Liver (tissue), 10 donors: ENCODE measurements at places on chromosomes 5 and 9.

DNA sequence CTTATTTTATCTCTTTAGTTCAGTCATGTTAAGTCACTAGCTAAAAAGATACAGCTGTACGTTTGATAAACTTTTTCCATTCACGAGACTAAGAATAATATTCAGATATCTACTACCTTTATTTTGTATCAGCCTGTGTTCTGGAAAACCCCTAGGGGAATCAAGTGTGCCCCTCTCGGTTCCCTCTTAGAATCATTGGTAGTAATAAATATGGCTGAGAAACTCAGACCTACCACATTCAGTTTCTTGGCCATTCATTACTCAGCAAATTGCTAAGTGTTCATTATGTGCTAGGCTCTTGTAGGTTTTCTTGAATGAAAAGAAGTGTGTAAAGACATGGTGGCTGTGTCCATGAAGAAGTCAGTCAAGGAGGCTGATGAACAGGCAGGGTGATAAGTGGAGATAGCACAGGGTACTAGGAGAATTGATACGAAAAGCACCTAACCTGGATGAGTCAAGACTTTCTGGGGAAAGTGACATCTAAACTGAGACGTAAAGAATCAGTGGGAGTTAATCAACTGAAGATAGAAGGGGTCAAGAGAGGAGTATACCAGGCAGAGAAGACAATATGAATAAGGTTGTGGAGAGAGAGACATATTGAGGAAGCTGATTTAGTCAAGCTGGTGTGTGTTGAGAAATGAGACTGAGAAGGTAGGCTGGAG is 86.2 kb downstream of the CSNK1G3 start:
- DNase-seq, result no peak

- no peak for DNase-seq
These were observed 61.7 kb downstream of the DAP start for GRCh38 chr5:10699281-10699874.

DNA sequence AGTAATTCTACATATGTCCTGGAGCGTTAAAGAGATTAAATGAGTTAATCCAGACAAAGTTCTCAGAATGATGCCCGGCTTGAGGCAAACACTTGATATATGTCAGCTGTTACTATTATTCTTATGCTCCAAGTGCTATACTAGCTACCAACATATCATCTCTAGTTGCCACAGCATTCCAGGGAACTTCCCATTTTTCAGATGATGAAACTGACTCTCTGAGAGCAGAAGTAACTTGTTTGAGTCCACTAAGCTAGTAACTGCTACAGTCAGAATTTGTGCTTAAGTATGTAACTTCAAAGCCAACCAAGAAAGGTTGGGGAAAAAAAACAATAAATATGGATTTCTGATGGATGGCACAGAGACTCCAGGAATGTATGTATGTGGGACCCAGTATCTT is 98.1 kb downstream of the CDK5RAP2 start:
- no peak for DNase-seq

DNA sequence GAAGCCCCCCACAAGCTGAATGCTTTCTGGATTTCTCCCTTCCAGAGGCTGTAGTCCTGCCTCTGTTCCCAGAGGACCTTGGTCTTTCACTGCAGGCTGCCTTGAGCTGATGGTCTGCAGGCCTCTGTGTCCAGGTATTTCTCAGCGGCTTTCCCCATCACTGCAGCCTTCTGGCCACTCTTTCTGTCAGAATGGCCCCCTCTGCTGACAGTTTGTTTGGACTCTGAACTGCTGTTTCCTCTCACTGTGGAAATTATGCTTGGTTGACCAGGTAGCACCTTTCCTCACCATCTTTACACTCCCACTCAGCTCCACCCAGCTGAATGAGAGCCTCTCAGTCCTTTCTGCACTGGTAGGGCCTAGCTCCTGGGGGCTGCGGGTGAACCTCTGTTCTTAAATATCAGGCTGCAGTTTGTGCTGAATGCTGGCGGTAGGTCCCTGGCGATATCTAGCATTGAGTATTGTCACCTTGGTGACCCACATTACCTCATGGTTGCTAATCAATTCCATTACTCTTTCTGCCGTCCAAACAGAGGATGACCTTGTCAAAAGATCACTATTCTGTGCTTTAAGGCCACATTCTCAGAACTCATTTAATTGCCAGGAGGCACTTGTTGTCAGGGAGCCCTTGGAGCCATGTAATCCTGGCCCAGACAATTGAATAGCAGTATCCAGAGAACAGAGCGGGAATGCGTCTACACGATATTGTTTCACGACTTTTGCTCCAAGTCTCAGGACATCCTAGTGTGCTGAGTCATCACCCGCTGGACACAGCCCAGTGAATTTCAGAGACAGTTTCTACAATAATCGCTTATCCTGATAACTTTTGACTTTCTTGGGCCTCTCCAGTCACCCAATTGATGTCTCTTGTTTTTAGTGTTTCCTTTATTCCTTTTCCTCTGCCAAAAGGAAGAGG is 230.2 kb downstream of the TENT4A start:
- DNase-seq, result no peak

- no peak for DNase-seq
These were observed 69.9 kb downstream of the SEMA6A start for GRCh38 chr5:116504593-116505166.

DNA sequence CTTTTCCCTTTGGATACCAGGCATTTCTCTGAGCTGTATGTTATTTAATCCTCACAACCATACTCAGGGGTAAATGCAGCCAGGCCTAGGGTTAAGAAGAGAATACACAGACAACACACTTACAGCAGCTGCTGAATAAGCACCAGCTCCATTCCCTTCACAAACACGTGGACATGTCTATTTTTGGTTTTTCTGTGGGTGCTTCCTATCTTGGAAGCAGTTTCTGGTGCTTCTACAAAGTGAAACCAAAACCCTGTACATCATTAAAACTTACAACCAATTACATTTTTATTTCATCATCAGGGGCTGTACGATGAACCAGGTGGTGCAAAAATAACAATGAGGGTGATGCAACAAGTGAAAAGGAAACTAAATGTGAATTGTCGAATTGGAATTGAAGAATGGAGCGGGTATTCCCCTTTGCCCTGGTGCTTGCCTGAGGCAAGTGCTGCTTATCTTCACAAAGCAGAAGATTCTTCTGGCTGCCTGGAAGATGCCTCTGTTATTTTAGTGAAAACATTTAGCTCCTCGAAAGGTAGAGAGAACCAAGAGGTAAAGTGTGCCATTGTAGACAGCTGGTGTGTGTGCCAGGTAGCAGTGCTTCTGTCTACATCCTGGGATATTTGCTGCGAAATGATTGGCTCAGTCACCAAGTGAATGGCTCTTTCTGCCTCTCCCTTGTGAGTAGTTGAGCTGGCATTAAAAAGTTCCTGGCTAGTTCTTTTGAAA is 18.6 kb upstream of the IFNB1 start:
- no peak for DNase-seq
